ENCODE measurements at places on chromosomes 6 and 20.
A peak's percentile ranks its signal among the peaks of the same experiment; 100 is the strongest.

DNA sequence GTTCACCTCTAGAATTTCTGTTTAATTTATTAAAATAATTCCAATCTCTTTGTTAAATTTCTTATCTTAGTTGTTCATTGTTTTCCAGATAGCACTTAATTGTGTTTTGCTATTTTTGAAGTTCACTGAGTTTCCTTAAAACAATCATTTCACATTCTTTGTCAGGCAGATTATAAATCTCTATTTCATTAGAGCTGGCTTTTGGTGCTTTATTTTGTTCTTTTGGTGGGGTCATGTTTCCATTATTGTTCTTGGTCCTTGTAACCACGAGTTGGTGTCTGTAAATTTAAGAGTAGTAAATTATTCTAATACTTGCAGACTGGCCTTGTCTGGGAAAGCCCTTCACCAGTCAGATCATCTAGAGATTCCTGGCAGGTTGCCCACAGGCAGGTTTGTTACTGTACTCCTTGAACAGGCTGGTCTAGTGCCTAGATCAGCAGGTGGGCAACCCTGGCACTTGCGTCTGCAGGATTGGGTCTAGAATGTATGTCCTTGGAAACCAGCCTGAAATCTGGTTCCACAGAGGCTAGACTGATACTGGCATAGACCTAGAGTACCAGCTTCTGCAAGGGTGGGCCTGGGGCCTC, 110.4 kb downstream of the ADGB start:
- DNase-seq, result no peak

GRCh38 chr6:81722506-81723223, 29.8 kb downstream of the TENT5A start:
- DNase-seq, result no peak

DNA sequence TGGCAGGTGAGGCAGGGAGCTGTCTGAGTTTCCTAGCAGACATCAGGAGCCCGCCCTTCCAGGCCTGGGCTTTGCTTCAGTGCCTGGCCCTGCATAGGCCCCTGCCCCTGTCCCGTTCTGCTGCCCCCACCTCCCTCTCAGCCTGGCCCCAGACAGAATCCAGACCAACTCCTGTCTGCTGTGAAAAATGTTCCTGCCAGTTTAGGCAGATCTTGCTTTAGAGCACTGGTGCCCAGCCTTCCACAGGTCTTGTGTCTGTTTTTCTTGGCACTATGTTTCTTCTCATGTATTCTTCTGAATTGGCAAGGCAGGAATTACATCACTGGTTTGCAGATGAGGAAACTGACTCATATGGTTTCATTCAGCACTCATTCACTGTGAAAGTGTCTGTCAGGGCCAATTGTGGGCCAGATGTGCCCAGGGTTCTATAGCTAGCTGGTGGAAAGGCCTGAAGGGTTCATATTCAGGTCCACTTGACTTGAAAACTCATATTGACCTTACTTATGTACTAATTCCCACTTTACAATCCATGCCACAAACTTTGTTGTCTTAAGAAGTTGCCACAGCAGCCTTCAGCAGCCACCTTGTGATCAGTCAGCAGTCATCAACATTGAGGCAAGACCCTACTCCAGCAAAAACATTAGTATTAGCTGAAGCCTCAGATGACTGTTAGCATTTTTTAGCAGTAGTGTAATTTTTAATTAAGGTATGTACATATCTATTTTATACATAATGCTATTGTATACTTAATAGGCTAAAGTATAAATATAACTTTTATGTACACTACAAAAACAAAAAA, 40.5 kb downstream of the HLA-F start:
- DNase-seq, result peak; percentile 45

DNA sequence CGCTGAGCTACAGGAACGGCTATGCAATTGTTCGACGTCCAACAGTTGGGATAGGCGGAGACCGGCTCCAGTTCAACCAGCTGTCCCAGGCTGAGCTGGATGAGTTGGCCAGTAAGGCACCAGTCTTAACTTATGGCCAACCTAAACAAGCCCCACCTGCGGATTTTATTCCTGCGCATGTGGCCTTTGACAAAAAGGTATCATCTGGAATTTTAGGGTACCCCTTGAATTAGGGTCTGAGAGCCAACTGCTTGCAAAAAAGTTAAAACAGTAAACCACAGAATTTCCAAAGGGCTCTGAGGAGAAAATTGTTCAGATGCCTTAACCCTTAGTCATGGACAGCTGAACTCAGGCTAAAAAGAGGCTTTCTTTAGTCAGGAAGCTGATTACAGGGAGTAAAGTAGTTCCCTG, 3.8 kb downstream of the EFHC1 start:
- DNase-seq, result no peak

DNA sequence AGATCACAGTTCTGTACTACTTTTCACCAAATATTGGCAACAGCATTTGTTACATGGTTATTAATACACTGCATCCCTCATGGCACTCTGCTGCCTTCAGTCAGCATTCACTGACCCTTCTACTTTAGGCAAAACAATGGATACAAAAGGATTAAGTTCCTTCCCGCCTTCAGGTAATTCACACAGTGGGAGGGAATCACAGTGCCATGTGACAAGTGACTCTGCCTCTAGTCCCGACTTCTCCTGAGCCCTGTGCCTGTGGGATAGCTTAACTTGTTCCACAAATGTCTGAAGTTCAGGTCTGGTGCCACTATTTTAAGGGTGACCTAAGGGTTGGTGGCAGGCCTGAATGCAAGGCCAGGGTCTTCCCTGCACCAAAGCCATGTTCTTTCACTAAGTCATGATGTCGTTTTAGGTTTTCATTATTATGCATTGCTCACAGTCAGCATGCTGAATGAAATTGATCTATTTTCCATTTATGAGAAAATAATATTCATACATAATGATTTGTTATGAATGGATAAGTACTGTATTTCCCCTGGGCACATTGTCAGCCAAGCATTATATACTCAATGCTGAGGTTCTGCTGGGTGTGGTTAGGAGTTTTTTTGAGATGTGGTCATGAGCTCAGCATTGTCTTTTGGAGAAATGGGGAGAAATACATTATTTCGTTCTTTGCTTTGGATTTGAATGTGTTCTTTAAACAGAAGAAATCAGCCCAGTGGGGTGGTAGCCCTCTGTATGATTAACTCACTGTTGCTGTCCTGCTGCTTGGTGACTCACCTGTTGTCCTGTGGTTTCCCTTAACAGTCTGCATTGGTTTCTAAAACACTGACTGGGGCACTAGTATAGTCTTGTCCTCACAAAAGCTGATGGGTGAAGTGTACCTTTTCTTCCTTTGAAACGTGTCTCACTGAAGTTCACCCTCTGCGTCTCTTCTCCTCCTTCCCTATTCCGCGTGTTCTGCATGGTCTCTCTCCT, 66.4 kb downstream of the AFDN start:
- no peak for DNase-seq

GRCh38 chr6:44681761-44682160, 294.3 kb downstream of the CDC5L start:
- DNase-seq, result no peak

DNA sequence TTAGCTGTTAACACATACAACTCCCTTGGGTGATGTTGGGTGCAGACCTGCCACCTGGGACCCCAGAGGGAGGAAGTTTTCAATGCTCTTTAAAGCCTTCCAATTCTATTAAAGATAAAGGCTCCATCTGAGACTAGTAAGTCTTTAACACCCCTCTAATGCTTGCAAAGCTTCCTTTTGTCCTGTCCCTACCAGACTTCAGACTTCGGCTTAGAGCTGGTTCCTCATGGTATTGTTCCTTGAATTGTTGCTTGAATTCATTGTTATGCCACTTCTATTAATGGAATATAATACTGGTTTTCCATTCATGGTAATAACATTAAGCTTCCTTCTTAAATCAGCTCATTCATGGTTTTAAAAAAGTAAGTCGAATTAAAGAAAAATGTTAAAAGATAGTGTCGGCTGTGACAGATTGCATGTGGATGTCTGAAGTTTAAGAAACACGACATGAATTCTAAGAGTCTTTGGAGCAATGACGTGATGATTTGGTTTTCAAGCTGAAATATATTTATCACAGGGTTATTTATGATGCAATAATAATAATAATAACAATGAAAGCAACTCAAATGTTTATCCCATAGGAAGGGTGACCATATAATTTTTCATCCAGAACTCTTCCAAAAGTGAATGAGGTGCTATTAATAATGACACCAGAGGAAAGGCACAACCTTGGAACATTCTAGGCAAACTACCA, 21.8 kb downstream of the PDYN start:
- no peak for DNase-seq

GRCh38 chr20:3248993-3249347, 10.0 kb upstream of the SLC4A11 start:
- no peak for DNase-seq

GRCh38 chr20:62887152-62887859, 25.7 kb upstream of the TCFL5 start:
- peak; percentile 62 for DNase-seq

- DNase-seq, result no peak
These were observed at the start of gene SIGLEC1 for GRCh38 chr20:3712279-3712873. Gene SIGLEC1 (minus strand): TSS chr20:3712600. CDS start chr20:3707128, 5,472 bp downstream.

GRCh38 chr6:154458565-154459470, 51.7 kb downstream of the CNKSR3 start:
- DNase-seq, result no peak

- DNase-seq, result no peak
These were observed 138.0 kb downstream of the FUT9 start for GRCh38 chr6:96153775-96154174.

GRCh38 chr6:46513533-46513932, 22.3 kb upstream of the RCAN2 start:
- no peak for DNase-seq

- no peak for DNase-seq
These were observed 203.8 kb downstream of the ARID1B start for GRCh38 chr6:156980948-156981347.

DNA sequence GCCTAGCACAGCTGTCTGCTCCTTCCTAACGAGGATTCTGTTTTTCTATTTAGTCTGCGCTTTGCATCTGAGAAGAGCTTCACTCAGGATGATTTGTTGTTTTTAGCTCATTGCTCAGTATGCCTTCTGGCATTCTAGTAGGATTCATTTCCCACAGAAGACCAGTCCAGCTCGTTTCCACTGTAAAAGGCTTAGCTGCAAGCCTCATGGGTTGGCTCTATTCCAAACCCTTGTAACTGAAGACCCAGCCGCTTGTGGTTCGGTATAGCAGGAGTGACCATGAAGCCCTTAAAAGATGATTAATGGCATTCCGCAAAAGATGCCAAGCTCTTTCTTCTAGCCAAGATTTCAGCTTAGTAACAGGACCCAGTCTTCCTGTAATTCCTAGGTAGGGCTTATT, 7.2 kb downstream of the ADGRF1 start:
- no peak for DNase-seq

GRCh38 chr20:58880994-58881752, 28.7 kb downstream of the GNAS start:
- DNase-seq, result no peak

- no peak for DNase-seq
These were observed 27.2 kb downstream of the PANK2 start for GRCh38 chr20:3916364-3916763.

All from stimulated activated naive CD8-positive, alpha-beta T cell treated with anti-CD3 and anti-CD28 coated beads, Interleukin-15, amount 100 ng/mL, for 72 hours (primary cell).